ENCODE measurements at places on chromosomes 3 and 15. TPM values are rescaled to one million over a fixed set of nuclear protein-coding genes. Genes with fewer than 3 reads are reported as not detected.

SRGAP3 gene
- 1.3 TPM for total RNA-seq

FRMD5 gene
- total RNA-seq, result not detected

CD200R1 gene
- total RNA-seq, result 0.46 TPM

FMN1 gene
- total RNA-seq, result 6.6 TPM

- no peak for DNase-seq
These were observed 188.5 kb downstream of the ZNF621 start for GRCh38 chr3:40713306-40713705.

- no peak for DNase-seq
These were observed 327.8 kb upstream of the SLCO3A1 start for GRCh38 chr15:91525751-91526150.

DNA sequence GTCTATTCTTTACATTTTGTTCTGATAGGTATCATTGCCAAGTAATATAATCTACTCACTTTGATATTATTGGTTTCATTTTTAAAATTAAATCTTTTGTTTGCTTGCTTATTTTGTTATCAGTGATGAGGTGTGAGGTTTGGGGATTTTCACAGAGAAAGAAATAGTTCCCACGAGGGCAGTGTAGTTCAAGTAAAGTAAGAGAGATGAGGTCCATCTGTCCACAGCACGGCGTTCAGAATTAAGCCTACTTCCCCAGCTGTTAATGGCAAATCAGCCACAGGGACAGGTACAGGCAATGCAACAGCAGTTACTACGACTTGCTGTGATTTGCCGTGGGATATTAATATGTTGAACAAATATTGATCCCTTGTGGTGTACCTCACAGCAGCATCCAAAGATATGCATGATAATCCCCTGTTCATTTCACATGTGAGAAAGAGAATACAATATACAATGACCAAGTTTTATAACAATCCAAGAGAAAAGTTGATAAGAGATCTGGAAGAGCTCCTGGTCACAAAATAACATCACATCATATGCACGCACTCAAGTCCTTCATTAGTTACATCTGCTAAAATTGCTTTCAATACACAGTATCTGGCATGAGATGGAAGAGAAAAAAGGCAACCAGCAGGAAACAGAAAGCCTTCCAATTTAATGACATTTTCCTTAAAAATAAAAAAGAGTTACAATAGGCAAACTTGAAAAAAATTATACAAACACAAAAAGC is 131.6 kb downstream of the TUSC7 start:
- no peak for DNase-seq

DNA sequence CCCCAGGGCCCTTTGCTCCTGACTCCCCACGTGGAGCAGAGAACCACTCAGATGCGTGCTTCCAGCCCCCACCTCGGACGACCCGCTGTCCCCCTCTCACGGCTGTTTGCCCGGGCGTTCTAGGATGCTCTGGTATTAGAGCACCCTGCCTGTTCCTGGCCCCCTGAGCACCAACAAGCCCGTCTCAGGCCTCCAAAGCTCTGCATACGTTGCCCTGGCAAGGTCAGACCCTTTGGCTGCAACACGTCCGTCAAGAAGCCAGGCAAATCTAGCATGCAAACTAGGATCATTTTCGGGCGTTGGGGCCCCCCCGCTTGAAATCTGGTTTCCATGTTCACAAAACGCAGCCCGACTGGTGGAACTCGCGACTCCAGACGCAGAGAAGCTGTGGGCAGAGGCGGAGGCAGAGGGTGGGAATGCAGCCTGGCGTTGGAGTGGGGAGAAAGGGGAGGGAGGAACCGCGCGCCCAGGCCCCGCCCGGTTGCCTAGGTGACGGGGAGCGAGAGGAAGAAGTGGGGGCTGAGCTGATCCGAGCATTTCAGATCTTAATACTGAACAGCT is 86.2 kb upstream of the PIAS1 start:
- peak; percentile 36 for DNase-seq

- no peak for DNase-seq
These were observed 198.0 kb upstream of the NR2E3 start for GRCh38 chr15:71612397-71612722.

- DNase-seq, result no peak
These were observed 178.3 kb downstream of the PTPRG start for GRCh38 chr3:61739640-61740039.

GRCh38 chr15:65254356-65254755 is 32.3 kb downstream of the PARP16 start:
- no peak for DNase-seq

GRCh38 chr15:22995795-22996194 is 15.6 kb upstream of the CYFIP1 start:
- DNase-seq, result no peak

Measured in gastrocnemius medialis (tissue), 4 donors.